PC-3 (cell line): ENCODE measurements at places on chromosomes 13 and 19.

DNA sequence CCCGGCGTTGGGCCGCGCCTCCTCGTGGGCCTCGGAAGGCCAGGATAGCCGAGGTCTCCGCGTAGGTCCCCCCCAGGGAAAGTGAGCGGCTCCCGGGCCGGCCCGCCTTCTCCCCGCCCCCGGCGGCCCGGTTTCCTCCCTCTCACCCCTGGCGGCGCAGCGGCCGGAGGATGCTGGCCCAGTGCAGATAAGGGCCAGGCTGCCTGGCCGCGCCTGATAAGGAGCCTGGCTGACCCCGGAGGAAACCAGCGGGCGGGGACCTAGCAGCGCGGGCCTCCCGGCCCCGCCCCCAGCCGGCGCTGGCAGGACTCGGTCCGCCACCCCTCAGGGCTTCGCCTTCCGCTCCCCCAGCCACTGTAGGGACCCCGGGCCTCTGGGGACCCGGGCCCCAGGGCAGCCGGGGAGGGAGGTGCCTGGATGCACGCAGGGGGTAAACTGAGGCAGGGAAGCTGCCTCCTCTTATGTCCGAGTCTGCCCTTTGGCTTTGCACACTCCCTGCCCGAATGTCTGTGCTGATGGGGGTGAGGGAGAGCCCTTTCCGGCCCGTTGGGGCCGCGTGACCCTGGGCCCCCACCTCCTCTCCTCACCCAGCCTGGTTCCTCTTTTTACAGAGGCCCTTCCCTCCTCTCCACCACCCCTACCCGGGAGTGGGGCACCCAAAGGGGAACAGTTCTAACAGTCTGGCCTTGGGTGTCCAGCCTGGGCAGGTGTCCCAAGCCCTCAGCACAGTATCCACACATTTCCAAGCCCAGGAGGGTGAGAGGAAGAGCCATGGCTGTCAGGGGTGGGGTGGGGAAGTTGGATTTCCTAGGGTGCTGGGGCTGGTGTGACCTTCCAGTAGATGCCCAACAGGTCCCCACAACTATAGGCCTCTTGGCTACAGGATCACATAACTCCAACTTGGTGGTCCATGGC lies at the start of gene LYL1:
Gene LYL1, minus strand, starts transcription at position 193 of the 915 bp plus-strand sequence. CDS start 1,687 bp downstream, outside the sequence.
- DNase-seq = no peak

GRCh38 chr19:12333162-12334159 lies at the start of gene ZNF563:
Gene ZNF563 (minus strand): TSS chr19:12333633. CDS start chr19:12333482, 151 bp downstream.
- DNase-seq = peak; percentile 98

- peak; percentile 92 for DNase-seq
Measured at GRCh38 chr13:46134961-46135522, 30.2 kb upstream of the CPB2 start.

- DNase-seq = peak; percentile 41
Measured at GRCh38 chr13:46721054-46721453, 75.9 kb downstream of the ESD start.

DNA sequence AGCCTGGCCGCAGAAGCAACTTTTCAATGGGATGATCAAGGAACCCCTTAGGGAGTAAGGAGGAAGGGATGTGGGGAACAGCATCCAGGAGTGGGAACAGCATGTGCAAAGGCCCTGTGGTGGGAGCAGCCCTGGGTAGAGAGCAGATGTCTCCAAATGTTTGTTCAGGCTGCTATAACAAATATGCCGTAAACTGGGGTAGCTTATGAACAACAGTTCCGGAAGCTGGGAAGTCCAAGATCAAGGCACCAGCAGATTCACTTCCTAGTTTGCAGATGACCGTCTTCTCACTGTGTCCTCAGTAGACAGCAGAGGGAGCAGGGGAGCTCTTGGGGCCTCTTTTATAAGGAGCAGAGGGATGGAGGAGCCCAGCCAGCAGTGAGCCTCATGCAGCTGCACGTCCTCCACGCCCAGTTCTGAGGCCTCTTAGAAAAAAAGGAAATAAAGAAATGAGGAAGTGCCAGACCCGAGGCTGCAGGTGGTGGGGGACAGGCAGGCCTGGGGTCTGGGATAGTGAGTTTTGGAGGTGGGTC lies 4.2 kb upstream of the LRRC25 start:
- DNase-seq = peak; percentile 62

GRCh38 chr19:29804493-29804892 lies 7.3 kb upstream of the CCNE1 start:
- no peak for DNase-seq

- no peak for DNase-seq
Measured at GRCh38 chr13:100648354-100648753, 26.2 kb downstream of the TMTC4 start.

GRCh38 chr13:29924482-29925350 lies 74.3 kb upstream of the UBL3 start:
- DNase-seq = peak; percentile 76

GRCh38 chr13:90396266-90396665 lies 951.2 kb upstream of the MIR17HG start:
- no peak for DNase-seq

GRCh38 chr19:57075801-57076492 lies 43.8 kb upstream of the USP29 start:
- peak; percentile 6 for DNase-seq

DNA sequence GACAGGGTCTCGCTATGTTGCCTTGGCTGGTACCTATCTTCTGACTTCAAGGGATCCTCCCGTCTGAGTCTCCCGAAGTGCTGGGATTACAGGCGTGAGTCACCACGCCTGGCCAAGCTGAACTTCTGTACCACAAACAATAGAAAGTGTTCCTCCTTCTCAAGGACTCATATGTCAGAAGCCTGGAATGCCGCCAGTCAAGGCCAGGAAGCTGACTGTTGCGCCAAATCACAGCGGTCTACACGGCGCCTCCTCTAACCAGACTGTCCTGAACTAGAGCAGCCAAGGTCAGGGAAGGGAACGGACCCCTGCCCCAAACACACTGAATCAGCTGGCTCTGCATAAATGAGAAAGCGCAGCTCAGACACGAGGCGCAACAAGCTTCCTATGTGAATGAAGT lies 14.6 kb downstream of the RAB20 start:
- DNase-seq = peak; percentile 94

DNA sequence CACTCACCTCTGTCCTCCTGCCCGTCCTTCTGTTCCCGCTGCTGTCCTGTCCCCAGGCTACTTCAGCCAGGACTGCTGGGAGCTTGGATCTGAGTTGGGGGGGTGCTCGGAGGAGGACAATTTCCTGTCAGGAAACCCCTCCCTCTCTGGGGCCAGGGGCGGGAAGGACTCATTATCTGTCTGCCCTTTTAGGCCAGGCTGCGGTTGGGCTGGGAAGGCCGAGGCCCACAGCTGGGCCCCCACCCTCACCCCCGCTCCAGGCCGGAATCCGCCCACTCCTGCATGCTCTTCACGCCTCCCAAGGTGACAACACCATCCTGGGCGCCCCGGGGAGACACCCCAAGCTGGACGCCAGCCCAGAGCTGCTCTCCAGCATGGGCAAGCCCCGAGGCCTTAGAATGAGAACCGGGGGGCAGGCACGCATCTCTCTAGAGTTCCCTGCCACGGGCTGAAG lies at the start of gene EXOC3L2:
Gene EXOC3L2, minus strand, starts transcription at position 74 of the 454 bp plus-strand sequence. CDS start 6,362 bp downstream, outside the sequence.
- DNase-seq = no peak

DNA sequence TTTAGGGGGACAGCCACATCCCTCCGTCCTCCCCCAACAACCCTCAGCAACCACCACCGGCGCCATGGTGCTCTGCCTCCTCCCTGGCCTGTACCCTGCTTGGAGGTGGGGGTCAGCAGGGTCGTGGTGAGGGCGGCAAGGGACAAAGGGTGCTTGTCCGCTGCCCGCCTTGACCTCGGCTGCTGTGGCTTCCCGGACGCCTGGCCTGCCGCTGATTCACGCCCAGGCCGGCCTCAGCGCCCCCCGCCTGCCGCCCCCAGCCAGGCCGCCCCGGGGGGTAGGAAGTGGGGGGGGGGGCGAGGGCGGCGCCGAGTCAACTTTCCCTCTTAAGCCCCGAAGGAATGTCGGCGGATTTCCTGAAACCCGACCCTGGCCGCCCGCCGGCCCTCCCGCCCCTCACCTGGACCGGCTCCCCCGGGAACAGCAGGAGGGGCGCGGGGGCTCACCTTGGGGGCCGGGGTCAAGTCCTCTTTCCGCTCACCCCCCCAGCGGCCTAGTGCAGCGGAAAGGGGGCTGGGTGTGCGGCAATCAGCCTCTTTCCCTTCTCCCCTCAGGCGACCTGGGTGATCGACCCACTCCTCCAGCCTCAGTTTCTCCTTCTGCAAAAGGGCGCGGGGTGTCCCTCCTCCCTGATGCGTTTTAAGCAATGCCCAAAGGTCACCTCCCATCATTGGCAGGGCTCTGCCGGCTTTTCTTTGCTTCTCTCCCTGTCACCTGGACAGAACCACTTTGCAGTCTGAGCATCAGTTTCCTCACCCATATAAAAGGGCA lies 1.9 kb upstream of the TMEM59L start:
- DNase-seq = no peak

DNA sequence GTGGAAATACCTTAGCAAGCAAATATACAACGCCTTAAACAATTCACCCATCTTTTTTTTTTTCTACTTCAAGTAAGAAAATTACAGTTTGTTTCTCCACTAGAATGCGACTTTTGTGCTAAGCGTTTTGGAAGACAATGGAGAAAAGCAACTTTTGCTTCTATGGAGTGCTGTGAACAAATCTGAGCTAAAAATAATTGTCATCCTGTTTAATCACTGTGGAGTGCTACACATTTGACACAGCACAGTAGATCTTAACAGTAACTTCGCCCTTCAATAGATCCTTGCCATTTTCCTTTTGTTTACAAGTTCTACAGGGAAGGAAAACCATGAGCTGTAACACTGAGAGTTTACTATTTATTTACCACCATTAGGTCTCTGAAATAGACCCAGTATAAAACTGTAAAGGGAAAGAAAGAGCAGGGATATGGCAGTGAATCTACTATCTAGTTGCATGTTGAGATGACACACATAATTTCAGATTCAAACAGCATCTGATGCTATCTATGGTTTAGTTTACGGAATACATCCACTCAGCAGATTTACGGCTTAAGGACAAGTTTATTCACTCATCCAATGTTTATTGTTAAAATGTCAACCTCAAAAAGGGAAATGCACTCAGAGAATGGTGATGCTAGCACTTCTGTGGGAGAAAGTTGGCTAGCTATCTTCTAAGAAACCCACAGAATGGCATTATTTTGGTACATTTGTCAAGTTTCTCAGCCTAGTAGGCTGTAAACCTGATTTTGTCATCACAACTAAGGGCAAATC lies 175.3 kb downstream of the VWA8 start:
- no peak for DNase-seq

DNA sequence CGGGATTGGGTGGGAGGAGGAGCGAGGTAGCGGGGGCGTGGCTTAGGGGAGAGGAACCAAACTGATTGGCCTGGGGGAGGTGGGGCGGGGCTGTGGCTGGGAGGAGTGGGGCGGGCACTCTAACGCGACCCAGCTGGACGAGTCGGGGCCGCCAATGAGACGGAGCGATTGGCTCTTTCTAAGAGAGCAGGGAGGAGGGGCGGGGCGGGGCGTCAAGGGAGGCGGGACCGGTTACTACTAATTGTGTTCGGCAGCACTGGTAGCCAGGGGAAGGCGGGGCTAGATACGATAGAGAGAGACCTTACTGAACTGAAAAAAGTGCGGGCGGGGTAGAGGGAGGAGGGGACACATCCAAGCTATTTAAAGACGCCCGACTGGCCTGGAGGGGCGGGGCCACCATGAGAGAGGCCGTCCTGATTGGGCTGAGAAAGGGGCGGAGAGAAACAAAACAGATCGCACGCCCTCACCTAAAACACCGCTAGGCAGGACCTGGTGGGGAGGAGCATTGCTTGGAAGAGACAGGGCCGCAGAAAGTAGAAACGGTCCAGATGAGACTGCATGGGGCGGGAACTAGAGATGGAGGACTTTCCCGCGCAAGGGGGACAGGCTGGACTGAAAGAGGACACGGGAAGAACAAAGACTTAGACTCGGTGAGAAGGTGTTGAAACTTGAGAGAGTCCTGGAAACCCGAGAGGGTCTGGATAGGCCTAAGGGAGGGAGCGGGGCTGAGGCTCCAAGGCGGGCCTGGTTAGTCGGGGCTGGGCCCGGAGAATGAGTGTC lies at the start of gene KCNC3:
Gene KCNC3, minus strand, starts transcription at position 232 of the 780 bp plus-strand sequence. CDS start 295 bp downstream, outside the sequence.
- peak; percentile 99 for DNase-seq

DNA sequence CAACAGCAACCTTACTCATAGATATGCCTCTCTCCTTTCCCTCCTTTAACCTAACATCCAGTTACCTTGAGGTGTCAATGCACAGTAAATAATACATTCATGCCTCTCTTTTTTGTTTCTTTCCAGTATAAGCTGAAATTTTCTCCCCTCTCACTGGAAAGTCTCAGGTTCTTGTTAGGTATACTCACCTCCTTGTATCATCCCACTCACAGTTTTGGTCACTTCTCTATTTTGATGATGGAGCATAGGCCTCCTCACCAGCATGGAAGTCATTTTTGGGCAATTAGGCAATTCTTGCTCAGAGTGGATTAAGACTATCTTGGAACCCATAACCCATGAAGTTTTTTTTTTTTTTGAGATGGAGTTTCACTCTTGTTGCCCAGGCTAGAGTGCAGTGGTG lies 5.7 kb upstream of the LGALS14 start:
- no peak for DNase-seq

DNA sequence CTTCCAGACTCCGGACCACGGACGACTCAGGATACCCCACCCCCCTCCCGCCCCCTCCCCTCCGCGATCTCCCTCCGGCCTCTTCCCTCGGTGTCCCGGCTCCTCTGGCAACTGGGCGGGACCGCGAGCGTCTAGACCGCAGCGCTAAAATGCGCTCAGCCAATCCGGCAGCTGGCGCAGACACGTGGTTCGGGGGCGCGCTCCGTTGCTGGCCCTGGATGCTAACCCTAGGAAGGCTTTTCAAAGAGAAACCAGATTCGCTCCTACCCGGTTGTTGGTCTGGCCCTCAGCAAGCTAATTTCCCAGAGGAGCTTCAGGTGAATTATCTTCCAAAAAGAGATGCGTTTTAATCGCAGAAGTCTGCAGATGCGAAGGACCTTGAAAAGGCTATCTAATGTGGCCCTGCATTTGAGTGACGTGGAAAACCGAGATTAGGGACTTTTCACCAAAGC lies at the start of gene DZIP1:
Gene DZIP1, minus strand, starts transcription at position 106 of the 452 bp plus-strand sequence. CDS start 2,677 bp downstream, outside the sequence.
- peak; percentile 40 for DNase-seq

DNA sequence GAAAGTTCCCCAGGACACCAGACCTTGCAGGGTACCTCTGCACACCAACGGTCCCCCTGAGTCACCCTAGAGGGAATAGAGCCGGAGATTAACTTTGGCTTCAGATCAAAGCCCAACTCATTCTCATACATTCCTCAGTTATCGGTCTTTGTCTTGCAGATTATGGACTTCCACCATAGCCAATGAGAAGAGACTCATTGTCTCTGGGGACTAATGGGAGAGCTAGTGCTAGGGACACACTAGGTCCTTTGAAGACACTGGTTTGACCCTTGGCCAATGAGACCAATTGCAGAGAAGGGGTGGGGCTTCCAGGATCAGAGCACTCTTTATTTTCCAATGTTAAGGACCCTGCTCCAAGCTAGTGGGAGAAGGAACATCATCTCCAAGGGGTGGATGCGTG lies 6.1 kb downstream of the KLK7 start:
- peak; percentile 42 for DNase-seq
